ENCODE measurements at places on chromosomes 2 and 18.

DNA sequence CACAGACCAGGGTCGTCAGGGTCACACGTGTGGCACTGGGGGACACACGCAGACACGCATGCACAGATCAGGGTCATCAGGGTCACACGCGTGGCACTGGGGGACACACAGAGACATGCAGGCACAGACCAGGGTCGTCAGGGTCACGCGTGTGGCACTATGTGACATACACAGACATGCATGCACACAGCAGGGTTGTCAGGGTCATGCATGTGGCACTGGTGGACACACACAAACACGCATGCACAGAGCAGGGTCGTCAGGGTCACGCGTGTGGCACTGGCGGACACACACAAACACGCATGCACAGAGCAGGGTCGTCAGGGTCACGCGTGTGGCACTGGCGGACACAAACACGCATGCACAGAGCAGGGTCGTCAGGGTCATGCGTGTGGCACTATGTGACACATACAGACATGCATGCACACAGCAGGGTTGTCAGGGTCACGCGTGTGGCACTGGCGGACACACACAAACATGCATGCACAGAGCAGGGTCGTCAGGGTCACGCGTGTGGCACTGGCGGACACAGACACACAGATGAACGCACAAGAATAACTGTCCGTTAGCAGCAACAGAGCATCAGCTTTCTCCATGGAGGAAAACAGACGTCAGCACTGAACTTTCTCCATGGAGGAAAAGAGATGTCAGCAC, 34.9 kb downstream of the HDAC4 start:
- no peak for DNase-seq

DNA sequence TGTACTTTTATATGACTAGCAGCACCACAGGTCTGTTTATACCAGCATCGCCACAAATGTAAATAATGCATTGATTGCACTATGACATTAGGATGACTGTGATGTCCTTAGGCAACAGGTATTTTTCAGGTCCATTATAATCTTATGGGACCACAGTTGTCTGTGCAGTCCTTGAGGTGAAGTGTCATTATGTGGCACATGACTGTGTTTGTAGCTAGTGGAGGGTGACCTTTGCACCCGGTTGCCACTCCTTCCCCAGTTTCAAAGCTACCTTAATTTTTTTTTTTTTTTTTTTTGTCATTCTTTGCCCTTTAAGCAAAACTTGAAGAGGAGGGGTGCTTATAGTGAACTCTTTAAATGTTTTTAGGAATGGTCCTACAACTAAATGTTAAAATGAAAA, 386.4 kb downstream of the THSD7B start:
- DNase-seq: no peak

DNA sequence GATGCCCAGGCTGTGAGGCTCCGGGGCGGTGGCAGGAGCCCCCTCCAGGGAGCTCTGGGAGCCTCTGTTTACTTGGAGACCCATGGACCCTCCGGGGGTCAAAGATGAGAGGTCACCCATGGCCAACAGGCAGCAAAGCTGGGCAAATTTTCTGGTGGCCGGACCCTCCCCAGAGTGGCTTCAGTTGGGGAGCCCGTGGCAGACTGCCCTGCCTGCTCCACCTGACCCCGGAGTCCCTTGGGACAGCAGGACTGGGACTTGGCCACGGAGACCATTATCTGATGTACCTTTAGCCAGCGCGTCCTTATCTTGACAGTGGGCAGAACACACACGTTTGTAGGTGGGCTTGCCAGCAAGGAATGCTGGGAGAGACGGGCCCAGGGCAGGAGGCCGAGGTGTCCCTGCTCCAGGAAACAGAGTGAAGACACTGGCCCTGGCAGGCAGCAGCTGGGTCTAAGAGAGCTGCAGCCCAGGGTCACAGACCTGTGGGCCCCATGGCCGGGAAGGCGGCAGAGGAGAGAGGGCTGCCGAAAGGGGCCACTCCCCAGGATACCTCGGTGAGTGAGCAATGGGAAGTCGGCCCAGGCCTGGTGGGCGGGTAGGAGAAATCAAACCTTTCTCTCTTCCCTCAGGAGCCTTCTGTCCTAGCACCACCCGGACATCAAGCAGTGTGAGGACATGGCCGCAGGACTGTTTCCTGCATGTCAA, at the start of the genes ABCG5 and ABCG8:
Gene ABCG5 (minus strand): TSS at position 280 of the 708 bp plus-strand sequence. CDS start 160 bp downstream, at position 120.
Gene ABCG8 (plus strand): TSS at position 412 of the 708 bp plus-strand sequence. CDS start 83 bp downstream, at position 495.
- no peak for DNase-seq

- no peak for DNase-seq
Measured at GRCh38 chr2:236938126-236938525, 147.6 kb upstream of the COPS8 start.

DNA sequence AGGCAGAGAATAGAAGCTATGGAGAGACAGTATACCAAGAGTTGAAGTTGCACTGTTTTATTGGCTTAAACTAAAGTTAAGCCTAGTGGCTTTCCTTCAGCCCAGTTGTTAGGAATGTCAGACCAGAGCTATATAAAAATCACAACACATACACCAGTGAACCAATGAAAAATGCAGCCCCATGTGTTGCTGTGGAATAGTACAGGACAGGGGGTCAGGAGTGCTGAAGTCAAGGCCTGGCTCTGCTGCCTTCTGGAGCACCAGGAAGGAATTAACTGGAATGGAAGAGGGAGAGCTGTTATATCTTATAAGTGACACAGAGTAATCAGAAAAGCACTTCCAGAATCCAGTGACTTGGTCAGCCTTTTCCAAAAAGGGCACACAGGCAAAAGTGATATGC, 58.9 kb downstream of the OSR1 start:
- DNase-seq: no peak

DNA sequence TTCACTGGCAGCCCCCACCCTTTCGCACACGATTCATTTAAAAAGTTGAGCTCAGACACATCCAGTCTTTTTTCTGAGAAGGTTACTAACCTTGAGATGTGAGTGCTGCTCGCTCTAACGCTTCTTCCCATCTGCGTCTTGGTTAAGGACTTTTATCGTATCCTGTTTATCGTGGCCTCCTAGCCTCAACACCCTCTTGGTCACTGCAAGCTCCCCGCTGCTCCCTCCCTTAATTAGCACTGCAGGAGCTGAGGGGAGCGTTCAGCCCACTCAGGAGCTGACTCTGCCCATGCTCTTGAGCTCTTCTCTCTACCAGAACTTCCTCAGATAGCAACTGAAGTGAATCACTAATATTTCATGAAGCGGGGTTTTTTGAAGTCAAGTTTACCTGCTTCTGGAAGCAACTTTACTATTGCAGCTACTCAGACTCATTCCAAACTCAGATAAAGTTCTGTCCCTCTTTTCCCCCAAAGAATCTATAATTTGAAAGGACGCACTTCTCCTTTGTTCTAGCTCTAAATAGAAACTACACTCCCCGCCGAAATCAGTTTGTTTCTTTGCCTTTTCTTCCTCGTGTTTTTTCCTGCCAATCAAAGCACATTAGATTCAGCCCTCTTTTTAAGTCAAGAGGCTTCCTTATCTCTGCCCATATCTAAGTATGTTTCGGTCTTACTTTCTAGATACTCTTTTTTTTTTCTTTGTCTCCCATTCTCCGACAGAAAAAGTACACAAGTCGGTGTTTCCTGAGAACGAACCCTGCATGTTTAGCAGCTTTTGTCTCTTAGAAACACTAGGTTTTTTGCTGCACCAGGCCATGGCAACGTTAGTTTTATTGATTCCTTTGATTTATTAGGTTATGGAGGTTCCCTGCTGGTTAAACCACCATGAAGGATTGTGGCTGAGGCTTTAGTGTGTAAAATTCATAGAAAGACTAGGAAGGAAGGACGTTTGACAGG, 9.3 kb upstream of the CD226 start:
- DNase-seq: no peak

DNA sequence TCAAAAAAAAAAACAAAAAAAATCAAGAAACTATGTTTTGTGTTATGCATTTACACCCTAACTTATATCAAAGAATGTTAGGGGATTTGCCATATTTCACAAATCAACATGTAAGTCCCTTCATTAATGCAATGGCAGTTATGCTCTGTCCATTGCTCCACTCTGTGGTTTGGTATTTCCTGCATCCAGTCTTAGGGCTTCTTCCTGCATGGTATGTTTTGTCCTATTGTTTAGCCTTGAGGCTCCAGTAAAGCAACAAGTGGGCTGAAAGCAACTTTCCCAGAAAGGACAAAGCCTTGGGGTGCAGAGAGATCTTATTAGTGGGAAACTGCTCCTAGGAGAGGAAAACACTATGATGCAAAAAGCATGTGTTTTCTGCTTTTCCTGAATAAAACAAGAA, 474.1 kb downstream of the IRS1 start:
- DNase-seq: no peak

- no peak for DNase-seq
Measured at GRCh38 chr2:56898986-56899385, 715.2 kb downstream of the CCDC85A start.

GRCh38 chr2:226791056-226791486, 8.5 kb downstream of the IRS1 start:
- no peak for DNase-seq

DNA sequence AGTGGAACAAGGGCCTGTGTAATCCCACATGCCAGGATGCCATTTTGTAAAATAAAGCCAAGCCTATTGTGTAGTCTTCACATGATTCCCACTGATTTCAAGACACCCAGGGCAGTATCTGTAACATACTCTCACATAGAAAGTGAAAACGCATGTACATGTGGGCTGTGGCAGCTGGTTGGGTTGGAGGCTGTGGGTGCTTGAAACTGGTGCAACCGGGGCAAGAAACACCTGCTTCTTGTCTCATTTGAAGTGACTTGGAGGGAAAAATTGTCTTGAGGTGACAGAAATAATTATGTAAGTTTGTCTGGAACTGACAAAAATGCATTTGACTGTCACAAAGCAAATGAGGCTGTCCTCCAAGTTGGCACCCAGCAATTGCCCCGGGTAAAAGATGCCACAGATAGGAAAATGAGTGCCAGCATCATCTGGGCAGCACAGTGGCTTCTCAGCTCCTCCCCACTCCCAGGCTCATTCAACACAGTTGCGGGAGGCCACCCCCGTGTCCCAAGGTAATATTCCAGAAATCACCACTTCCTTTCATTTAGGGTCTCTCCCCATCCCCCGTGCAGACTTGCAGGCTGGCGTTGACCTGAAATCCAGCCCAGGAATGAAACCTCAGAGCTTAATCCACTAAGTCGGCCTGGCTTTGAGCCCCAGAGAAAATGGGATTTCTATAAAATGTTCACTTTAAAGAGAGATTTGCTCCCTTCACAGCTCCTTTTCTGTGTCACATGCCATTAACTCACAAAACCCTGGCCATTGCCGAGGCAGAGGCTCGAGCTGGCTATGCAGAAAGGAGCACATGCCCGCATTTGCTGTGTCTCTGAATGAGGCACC, 293.9 kb upstream of the PARD3B start:
- no peak for DNase-seq

DNA sequence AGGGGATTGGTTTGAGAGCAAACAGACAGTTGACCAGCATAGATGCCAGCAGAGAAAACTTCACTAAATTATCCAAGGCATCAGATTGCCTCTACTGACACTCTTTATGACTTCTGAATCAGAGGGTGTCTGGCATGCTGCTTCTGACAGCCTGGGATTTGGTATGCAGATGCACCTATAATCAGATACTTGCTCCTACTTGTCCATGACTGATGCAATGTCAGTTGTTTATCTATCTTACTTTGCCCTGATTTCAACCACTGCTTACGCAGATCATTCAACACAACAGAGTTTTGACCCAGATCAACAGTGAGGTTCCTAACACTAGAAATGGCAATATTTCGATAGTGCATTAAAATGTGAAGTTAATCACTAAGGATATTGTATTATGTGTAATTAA, 22.6 kb upstream of the CALCRL start:
- DNase-seq: no peak

- no peak for DNase-seq
Measured at GRCh38 chr2:220185766-220186305, 558.4 kb downstream of the SLC4A3 start.

DNA sequence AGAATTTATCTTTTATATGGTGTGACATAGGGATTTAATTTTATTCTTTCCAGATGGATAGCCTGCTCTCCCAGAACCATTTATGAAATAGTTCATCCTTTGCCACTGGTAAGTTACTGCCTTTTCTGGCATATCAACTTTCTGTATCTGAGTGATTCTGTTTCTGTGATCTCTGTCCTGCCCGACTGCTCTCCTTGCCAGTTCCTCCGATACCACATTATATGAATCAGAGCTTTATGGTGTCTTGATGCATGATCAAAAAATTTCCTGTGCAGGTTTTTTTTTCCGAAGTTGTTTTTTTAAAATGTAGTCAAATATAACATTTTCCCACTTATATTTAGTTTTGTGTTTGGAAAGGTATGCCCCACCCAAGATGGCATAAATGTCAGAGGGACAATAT, 242.5 kb downstream of the CYP26B1 start:
- no peak for DNase-seq

DNA sequence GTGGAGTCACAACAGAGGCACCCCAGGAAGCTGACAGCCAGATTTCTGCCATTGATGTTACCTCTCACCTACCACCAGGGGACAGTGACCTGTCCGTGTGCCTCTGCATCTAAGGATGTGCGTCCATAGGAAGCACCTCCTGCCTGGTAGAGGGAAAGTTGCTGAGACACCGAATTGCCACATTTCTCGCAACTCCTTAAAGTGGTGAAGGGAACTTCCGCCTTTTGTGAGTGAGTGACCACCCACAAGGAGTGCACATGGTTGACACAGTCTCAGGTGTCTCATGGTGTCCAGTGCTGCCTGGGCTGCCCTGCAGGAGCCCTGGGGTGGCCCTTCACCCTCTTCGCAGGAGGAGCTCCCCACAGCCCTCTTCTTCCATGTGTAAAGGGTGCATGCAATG, 201.8 kb downstream of the GBX2 start:
- no peak for DNase-seq

GRCh38 chr2:187847245-187848208, 293.3 kb upstream of the TFPI start:
- DNase-seq: no peak

GRCh38 chr2:229202646-229203045, 68.4 kb downstream of the PID1 start:
- no peak for DNase-seq

- no peak for DNase-seq
Measured at GRCh38 chr2:108619925-108620620, 85.8 kb downstream of the LIMS1 start.

DNA sequence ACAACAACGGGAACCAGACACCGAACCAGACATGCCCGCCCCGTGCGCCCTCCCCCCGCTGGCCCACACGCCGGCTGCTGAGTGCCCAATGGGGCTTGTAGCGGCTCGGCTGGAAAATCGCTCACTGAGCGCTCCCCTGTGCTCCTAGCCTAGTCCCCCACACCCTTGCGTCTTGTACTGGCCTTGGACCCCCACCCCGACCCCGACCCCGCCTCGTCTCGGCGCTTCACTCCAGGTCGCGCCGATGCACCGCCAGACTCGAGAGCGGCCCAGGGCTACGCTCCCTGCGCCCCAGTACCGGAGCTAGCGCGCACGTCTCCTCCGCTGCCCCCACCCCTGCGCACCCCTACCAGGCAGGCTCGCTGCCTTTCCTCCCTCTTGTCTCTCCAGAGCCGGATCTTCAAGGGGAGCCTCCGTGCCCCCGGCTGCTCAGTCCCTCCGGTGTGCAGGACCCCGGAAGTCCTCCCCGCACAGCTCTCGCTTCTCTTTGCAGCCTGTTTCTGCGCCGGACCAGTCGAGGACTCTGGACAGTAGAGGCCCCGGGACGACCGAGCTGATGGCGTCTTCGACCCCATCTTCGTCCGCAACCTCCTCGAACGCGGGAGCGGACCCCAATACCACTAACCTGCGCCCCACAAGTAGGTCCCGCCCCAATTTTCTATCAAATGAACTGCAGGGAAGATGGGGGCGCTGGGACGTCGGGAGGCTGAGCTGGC, 1.5 kb downstream of the GAD1 start:
- DNase-seq: no peak

Measured in thoracic aorta (tissue), 2 donors.